ENCODE measurements at places on chromosomes 11 and 22.

DNA sequence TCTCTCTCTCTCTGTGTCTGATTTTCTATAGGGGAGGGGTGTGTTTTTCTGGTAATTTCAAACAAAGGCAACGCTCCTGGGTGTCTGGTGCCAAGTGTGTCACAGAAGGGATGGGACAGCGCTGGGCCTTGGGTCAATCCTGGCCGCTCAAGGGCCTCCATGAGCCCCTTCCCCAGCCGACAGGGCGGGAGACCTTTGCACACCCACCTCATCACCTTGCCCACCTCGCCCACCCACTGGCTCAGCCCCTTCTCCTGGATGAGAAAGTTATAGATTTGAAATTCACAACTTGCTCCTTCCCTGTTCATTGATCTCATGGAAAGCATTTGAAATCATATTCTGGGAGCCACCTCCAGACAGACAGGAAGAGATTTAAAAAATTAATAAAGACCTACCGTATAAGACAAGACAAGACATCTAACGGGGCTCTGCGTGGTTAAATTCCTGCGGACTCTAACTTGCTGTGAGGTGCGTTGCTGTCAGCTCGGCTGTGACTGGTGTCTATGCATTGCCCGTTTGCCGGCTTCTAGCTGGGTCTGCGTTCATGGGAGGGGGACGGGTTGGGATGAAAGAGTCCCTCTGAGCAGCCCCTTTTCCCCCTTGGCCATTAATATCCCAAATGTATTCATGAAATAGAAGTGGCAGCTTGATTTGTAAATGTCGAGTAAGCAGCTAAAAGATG, 27.0 kb downstream of the MPPED1 start:
- DNase-seq, result no peak

- DNase-seq, result no peak
These were observed 129.1 kb downstream of the DCDC1 start for GRCh38 chr11:31240340-31240904.

DNA sequence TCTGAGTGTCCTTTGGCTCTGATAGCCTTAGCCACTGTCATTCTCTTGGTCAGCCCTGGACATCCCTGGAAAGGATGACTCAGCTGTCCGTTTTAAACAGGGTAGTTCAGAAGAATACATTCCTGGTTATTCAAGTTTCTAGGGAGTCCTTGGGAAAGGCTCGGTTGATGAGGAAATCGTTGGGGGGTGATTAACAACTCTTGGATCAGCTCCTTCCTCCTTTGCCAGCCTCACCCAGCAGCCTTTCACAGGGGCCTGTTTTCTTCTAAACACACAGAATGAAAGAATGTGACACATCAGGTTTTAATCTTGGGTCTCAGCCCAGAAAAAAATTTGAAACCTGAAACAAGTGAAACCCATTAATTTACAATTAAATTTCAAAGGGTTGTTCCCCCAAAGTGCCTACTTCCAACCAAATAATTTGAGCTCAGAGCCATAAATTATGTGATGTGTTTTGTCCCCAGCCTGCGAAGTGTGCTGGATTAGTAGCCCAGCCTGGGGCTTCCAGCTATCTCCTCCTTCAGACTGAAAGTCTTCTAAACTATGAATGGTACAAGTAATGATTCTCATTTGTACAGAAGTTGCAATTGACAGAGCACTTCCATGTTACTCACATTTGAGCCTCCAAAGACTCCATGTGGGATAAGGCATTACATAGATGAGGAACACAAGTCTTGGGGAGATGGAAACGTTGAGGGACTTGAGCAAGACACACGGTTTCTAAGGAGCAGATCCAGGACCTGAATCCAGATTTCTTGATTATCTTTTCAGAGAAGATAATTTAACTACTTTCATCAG, 19.3 kb upstream of the MRGPRX2 start:
- DNase-seq, result no peak

DNA sequence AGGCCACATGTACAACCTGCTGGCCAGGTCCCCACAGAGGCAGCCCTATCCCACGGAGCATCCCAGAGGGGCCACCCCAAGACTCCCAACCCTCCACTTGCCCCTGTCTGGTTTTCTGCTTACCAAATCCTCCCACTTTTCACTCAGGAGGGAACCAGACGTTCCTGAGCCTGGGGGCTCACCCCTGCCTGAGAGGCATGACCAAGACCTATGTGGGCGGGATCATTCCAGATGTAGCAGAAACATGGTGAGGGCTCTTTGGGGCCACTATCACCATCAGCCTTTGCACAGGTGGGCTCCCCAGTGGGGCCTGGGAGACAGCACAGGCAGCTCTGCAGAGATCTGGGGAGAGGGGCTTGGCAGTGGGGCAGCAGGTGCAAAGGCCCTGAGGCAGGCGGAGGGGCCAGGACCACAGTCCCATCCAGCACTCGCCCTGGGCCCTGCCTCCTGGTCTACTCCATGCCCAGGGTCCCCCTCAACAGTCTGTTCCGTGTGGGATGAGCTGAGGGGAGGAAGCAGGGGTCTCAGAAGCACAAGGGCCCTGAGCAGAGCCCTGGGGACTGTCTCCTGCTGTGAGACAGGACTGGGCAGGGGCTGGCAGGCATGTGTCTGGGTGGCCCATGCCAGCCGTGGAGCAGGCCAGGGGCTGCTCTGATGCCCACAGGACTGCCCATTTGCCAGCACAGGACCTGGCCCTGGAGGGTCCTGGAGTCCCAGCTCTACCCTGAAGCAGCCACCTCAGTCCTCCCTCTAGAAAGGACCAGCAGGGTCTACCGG, 9.4 kb downstream of the PIM3 start:
- DNase-seq, result no peak

GRCh38 chr11:128660947-128661346, 32.9 kb upstream of the FLI1 start:
- peak; percentile 93 for DNase-seq

DNA sequence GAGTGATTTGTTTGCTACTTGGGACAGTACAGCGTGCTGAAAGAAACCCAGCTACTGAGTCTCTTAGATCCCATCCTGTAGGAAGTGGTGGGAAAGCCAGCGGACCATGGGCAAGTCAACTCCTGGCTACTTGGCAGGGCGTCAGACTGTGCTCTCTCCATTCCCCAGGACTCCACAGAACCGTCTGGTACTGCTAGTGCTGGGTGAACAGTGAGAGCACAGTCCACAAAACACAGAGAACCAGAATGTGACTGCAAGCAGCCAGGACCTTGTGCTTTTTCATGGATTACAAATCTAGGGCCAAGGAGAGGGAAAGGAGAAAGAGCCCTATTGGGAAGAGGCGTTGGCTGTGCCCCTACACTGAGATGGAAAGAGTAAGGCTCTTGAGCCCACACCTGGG, 10.2 kb downstream of the BID start:
- DNase-seq, result no peak

DNA sequence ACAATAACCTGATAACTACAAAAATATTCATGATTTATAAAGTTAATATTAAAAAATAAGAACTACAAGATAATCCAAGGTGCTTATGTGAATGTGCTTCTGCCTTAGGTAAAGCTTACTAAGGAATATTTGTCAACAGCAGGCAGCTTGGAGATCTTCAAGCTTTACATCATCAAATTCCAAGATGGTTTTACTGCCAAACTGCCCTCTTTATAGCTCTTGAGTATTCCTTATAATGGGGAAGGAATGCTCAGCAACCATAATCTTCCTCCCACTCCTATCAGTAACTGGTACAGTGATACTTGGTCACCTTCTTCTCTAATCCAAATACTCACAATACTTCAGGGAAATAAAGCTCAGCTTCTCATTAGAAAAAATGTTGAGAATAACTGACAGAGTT, 30.1 kb downstream of the SBF2 start:
- DNase-seq, result no peak

- no peak for DNase-seq
These were observed 1.4 kb upstream of the C22orf39 start for GRCh38 chr22:19448739-19449421.

- DNase-seq, result no peak
These were observed 12.7 kb downstream of the PIM3 start for GRCh38 chr22:49973018-49973961.

- peak; percentile 42 for DNase-seq
These were observed 24.1 kb upstream of the GRAMD4 start for GRCh38 chr22:46596032-46596441.
